Activated T-cell treated with anti-CD3 and anti-CD28 coated beads for 1 hour (primary cell): ENCODE measurements at places on chromosomes 5 and 9.

DNA sequence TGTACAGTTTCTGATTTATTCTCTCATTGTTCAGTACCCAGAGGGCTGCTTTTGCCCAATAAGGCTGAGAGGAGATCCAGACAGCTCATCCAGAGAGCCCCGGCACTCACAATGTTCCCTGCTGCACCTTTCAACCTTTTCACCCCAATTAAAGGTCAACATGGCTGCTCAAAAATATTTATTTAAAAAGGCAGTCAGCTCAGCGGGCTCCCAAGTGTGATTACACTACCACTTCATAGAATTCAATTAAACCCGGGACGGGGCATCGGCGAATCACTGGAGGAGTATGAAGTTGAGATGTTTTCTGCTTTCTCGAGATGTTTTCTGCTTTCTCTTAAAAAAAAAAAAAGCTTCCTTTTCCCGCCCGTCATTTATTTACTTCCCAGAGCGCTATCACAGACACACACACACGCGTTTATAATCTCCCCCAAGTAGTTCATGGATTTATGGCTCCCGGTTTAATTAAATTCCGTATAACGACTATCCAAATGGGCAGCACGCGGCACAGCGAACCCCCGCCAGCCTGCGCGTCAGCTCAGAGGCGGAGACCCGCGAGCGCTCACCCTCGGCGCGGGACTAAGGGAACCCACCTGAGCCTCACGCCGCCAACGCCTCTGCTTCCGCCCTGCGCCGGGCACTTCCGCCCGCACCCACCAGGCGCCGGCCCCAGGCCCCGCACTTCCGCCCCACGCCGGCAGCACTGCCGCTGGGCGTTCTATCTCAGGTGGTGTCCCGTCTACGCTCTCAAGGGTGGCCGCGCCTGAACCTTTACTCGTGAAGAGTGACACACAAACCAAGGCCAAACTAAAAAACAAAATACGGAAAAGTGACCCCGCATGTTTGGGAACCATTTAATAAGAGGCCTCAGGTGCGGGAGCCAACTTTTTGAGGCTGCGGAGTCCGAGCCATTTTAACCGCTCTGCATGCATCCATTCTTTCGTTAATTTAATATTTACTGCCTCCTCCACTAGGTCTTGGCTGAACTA is at the start of gene C5orf63:
Gene C5orf63, minus strand, starts transcription at position 642 of the 986 bp plus-strand sequence. CDS start 14,507 bp downstream, outside the sequence.
- peak; percentile 28 for DNase-seq

DNA sequence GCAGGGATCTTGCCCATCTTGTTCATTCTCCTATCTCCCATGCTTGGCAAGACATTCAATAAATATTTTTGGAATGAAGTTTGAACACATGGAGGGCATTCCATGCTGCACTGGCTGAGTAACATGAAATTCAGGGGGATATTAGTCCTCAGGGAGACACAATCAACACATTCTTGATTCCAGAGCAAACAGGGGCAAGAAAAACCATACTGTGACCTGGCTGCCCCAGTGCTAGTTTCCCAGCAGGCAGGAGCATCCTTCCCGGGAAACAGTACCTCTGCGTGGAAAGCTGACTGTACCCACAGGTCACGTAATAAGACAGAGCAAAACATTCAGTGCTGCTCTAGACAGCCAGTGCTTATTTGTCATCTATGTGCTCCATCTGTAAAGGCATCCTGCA is 66.3 kb upstream of the SPOCK1 start:
- DNase-seq: no peak

DNA sequence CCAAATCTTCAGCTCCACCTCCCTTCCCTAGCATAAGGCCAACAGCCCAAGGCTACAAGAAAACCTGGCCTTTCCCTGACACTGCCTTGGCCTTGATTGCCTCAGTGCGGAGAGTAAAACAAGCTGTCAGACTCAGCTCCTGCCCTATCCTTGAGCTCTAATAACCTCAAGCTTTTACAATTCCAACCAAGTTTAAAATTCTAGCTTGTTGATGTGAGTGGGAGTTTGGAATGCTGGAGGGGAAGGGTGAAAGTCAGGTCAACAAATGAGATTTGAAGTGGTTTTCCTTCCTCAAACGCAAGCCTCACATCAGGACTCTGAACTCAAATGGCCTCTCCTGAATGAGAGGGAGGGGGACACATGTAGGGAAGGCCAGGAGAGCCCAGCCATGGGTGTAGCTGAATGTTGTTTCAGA is 197.0 kb upstream of the VLDLR start:
- no peak for DNase-seq

- no peak for DNase-seq
These were observed 1.7 kb upstream of the EFNA5 start for GRCh38 chr5:107672211-107673038.

GRCh38 chr9:126708178-126708577 is 94.5 kb downstream of the LMX1B start:
- no peak for DNase-seq

DNA sequence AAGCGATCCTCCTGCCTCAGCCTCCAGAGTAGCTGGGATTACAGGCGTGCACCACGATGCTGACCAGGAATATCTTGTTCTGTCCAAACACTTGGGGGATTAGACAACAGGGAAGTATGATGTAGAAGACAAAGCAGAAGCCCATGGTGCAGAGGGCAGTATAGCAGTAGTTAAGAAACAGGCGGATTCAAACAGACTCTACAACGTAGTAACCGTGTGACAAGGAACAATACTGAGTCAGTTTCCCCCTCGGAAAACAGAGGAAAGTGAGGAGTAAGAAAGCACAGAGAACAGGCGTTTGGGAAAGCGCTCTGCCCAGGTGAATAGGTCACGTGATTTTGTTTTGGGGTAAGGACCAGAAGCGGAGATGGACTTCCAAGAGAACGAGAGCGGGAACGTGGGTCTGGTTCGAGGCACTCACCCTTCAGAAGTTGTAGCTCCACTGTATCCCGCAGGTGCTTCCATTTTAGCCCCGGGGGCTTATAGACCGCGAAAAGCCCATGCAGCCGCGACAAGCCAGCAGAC is 306 bp downstream of the TRUB2 start:
- DNase-seq: no peak

DNA sequence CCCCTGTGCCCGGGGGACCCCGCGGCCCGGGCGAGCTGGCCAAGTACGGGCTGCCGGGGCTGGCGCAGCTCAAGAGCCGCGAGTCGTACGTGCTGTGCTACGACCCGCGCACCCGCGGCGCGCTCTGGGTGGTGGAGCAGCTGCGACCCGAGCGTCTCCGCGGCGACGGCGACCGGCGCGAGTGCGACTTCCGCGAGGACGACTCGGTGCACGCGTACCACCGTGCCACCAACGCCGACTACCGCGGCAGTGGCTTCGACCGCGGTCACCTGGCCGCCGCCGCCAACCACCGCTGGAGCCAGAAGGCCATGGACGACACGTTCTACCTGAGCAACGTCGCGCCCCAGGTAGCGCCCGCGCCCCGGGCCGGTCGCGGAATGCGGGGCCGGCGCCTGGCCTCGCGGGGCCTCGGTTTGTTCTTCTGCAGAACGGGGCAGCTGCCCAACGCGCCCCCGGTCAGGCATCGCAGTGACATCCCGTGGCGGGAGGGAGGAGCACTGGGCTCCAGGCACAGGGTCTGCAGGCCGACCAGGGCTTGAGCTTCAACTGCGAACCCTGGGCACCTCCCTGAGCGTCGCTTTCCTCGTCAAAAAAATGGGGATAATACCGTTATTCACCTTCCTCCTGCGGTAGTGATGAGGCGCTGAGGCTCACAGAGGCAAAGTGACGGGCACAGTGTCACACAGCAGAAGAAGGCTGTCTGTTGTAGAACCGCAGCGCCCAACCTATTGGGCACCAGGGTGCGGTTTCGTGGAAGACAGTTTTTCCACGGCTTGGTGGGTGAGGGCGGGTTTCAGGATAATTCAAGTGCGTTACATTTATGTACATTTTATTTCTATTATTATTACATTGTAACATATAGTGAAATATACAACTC is 777 bp downstream of the ENDOG start:
- DNase-seq: peak; percentile 33

DNA sequence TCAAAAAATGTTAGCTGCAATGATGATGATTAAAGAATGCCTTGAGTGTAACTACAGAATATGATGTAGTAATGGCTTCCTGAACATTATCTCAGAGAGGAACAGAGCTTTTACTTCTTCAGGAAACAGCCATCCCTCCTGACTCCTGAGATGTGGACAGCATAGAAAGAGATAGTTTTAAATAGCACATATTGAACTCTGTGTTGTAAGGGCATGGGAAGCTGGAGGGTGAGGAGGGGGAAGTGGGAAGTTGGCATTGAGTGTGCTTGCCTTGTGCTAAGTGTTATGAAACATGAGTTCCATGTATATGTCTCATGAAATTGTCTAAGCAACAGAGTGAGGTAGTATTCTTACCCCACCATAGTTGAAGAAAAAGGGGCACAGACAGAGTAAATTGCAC is 161.5 kb upstream of the SLC28A3 start:
- DNase-seq: no peak

DNA sequence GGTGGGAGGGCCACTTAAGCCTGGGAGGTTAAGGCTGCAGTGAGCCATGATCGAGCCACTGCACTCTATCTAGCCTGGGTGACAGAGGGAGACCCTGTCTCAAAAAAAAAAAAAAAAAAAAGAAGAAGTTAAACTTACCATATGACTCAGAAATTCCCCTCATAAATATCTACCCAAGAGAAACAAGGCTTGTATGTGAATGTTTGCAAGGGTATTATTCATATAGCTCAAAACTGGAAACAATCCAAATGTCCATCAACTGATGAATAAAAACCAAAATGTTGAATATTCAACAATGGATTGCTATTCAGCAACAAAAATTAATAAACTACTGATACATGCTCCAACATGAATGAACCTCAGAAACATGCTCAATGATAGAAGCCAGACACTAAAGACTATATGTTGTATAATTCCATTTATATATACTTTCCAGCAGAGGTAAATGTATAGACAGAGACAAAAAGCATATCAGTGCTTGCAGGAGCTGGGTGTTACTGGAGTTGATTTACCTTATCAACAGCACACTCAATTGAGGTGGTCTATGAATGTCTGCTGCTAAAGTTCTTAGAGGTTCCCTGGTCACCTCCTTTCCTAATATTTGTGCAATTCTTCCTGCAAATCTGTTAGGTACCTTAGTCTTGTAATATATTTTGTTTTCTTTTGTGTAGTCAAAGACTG is 5.3 kb upstream of the SREK1 start:
- DNase-seq: no peak

- no peak for DNase-seq
These were observed 245.1 kb downstream of the AOPEP start for GRCh38 chr9:94971378-94972131.

DNA sequence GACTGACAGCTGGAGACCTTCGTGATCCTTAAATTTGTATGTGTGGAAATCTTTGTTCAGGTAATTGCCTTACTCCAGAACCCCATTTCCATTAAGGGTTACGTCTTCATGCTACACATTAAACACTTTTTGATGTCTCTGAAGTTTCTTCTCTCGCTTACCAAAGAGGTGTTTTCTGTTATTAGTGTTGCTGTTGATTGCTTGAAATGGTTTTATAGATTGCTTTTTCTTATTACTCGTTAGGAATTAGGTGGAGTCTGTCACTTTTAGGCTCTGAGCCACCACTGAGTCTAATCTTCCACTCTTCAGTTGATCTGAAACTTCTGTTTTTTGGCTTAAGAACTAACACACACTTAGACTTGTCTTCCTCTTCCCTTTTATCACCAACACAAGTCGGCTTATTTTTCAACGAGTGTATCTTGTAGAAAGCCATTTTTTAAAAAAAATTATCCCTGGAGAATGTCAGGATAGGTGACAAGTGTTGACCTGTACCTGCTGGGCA is 62.2 kb upstream of the PPARGC1B start:
- DNase-seq: no peak

- no peak for DNase-seq
These were observed 47.3 kb downstream of the S1PR3 start for GRCh38 chr9:89038382-89039103.

GRCh38 chr9:69549310-69550202 is 122.6 kb downstream of the APBA1 start:
- DNase-seq: no peak

DNA sequence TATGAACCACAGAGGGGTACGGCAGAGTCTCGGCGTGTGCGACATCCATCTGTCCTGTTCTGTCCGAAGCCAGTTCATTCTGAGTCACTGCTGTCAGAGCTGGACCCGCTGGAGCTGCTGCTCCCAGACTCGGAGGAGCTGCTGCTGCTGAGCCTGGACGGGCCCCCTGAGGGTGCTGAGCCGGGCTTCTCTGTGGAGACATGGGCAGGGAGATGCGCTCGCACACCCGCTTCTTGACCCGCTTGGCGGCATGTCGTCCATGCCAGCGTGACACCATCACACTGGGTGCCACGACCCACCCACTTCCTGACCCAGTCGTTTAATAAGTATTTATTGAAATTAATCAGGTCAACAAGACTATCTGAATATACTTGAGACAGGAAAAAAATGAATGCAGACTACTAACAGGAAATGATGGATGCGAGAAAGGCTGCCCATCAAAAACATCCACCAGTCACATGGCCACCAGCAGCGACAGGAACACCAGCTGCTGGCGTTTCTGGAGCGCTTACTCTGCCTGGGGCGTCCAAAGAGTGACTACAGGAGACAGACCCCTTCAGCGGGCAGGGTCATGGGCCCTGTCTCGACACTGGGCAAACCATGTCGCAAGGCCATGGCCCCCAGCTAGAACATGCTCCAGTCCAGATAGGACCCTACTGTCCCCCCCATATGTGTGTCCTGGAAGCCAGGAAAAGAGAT is 8.4 kb downstream of the BRD3OS start:
- DNase-seq: no peak

DNA sequence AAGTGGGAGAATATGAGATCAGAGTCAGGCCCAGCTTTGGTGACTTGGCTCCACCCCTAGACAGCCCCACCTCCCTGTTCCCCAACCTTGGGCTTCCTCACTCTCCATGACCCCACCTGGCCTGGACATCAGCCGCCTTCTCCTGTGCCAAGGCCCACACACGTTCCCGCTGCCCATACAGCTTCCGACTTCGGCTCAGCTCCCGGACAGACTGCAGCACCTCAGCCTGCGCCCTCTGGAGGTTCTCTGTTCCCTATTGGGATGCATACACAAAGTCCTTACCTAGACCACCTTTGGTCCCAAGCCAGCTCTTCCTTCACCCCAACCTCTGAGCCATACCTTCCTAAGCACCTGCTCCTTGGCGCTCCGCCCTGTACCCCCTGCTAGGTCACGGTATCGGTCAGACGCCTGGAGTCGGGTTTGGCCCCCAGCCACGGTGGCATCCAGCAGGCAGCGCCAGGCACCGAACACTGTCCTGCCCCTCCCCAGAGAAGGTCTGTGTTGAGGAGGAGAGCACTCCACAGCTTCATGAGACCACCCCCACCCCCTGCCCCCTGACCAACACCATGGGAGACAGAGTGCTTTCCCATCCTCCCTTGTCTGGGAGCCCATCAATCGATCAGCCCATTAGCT is 2.0 kb downstream of the FCHSD1 start:
- DNase-seq: no peak

GRCh38 chr5:9544056-9544455 is 1.8 kb downstream of the SEMA5A start:
- no peak for DNase-seq

- DNase-seq: no peak
These were observed 32.1 kb upstream of the HSD17B4 start for GRCh38 chr5:119420169-119420568.
